ENCODE measurements at places on chromosomes 11 and 22.

- no peak overlapping the region for H3K4me3 ChIP-seq
- H3K4me1 ChIP-seq = peaks cover 70% of the 10 kb centered on the region
- DNase-seq = peak; percentile 60
- no peaks in the 10 kb centered on the region for H3K27me3 ChIP-seq
- no peak overlapping the region for H3K27ac ChIP-seq
Measured at GRCh38 chr22:25139062-25139461, 60.6 kb upstream of the CRYBB3 start.

GRCh38 chr22:21952586-21953571 lies at the start of gene PPM1F:
Gene PPM1F, minus strand, starts transcription at chr22:21952848. Its CDS starts 6,800 bp downstream, at chr22:21946048.
- peak within 1 kb of the TSS; percentile 56 for H3K27ac ChIP-seq
- peak; percentile 91 for DNase-seq
- no peaks in the 10 kb centered on the region for H3K27me3 ChIP-seq
- H3K4me3 ChIP-seq = peak within 1 kb of the TSS; percentile 71
- H3K4me1 ChIP-seq = peaks cover 48% of the 10 kb centered on the region

DNA sequence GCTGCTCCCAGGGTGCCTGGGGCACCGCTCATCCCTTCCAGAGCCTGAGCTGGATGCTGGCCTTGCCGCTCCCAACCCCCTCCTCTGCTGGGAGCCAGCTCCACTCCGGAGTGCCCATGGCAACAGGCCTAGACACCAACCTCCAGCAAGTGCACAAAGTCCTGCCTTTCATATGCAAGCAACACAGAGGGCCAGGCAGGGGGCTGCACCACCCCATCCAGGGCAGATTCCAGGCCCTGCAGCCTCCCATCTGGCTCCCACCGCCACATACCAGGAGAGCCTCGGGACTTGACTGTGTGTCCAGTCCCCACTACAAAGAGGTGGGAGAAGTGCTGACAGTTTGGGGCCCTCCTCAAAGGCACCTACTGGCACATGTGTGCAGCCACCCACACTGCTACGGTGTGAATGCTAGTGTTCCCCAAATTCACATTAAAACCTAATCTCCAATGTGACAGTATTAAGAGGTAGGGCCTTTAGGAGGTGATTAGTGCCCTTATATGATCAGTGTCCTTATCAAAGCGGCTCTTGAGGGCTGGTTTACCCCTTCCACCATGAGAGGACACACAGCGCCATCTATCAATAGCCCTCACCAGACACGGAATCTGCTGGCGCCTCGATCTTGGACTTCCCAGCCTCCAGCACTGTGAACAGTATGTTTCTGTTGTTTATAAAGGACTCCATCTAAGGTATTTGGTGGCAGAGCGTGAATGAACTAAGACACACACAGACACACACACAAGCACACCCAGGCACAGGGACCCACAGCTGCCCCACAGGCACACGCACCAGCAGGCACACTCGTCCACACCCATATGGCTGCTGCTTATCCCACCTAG lies 16.2 kb downstream of the ARVCF start:
- H3K36me3 ChIP-seq = no peaks in the 10 kb centered on the region
- peak; percentile 67 for DNase-seq
- no peaks in the 10 kb centered on the region for H3K27me3 ChIP-seq
- no peak overlapping the region for H3K4me3 ChIP-seq

- H3K36me3 ChIP-seq = no peaks in the 10 kb centered on the region
- no peak overlapping the region for H3K27ac ChIP-seq
- H3K4me1 ChIP-seq = peaks cover 18% of the 10 kb centered on the region
Measured at GRCh38 chr11:44849424-44849823, 101.3 kb downstream of the TP53I11 start.

GRCh38 chr11:73270016-73270854 lies 1.9 kb upstream of the P2RY6 start:
- peak overlapping the region; percentile 43 for H3K27ac ChIP-seq
- no peaks in the 10 kb centered on the region for H3K36me3 ChIP-seq
- no peak overlapping the region for H3K4me3 ChIP-seq
- DNase-seq = no peak

All from heart right ventricle (tissue), 16 donors.